Stomach (tissue), 19 donors: ENCODE measurements at places on chromosomes 16 and 17. TPM values are rescaled to one million over a fixed set of nuclear protein-coding genes. Genes with fewer than 3 reads are reported as not detected.

GRCh38 chr17:70717042-70717441, 547.7 kb downstream of the KCNJ2 start:
- no peak for DNase-seq

DNA sequence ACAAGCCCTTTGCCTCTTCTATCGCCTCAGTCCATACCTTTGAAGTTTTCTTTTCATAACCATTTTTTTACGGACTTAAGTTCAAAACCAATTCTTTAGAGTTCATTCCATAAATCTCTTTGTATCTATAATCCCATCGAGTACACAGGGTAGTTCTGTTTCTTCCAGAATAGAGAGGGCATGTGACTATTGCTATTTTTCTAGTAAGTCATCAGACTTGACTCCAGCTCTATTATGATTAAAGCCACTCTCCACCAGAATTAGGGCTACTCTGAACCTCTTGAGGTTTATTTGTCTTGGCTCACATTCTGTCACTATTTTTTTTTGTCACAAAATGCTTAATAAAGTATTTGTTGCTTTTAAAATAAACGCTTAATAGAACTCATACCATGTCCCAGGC, 191.9 kb upstream of the AXIN2 start:
- DNase-seq: no peak

- no peak for DNase-seq
Observed at GRCh38 chr16:64957246-64957645, 164.6 kb downstream of the CDH11 start.

DNA sequence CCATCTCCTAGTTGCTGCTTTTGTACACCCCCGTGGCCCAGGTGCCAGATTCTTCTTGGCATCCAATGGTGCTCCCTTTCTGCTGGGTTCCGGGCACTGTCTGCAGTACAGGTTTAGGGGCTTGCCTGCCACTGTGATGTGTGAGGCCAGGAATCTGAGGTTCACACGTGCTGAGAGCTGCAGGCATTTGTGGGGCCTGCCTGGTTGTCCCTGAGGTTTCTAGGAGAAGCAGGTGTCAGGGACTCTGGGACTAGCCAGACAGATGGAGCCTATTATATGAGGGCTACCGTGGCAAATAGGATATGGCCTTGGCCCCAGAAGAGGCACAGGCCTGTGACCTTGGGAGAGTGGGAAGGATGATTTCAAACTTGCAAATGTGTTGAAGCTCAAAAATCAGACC, 29.3 kb downstream of the NDEL1 start:
- DNase-seq: no peak

DNA sequence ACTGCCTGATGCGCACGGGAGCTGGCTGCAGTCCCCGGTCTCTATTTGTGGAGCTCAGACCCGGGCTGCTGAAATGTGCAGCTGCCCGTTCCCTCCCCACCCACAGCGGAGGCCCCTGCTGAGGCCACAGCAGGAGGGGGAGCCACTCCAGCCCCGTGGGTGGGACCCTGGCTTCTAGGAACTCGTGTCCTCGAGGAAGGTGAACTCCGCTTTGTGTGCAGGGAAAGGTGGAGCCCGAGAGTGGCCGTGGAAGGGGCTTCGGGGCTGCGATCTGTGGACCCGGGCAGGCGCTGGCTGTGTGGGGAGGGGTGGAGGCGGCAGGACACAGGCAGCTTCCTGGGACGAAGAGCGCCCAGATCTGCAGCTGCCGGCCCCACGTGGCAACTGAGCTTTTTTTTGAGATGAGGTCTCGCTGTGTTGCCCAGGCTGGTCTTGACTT, 2.9 kb downstream of the CCDC154 start:
- DNase-seq: no peak

GRCh38 chr17:11121341-11121985, 119.5 kb upstream of the SHISA6 start:
- DNase-seq: peak; percentile 45

- DNase-seq: no peak
Observed at GRCh38 chr16:17803625-17804410, 333.1 kb upstream of the XYLT1 start.

DNA sequence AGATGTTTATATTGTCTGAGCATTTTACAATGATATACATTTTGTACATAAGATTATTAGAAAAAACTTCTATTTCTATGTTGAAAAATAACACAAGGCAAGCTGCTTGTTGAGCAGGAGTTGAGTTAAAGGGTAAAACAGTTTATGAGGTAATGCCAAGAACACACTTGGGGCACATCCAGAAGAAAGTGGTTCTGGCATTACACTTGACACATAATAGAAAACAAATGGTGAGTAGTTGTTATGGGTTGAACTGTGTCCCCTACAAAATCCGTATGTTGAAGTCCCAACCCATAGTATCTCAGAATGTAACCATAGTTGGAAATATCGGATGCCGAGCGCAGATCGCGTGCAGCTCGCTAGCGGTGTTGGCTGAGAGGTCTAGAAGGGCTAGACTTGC, 354.3 kb upstream of the GOT2 start:
- DNase-seq: no peak

DNA sequence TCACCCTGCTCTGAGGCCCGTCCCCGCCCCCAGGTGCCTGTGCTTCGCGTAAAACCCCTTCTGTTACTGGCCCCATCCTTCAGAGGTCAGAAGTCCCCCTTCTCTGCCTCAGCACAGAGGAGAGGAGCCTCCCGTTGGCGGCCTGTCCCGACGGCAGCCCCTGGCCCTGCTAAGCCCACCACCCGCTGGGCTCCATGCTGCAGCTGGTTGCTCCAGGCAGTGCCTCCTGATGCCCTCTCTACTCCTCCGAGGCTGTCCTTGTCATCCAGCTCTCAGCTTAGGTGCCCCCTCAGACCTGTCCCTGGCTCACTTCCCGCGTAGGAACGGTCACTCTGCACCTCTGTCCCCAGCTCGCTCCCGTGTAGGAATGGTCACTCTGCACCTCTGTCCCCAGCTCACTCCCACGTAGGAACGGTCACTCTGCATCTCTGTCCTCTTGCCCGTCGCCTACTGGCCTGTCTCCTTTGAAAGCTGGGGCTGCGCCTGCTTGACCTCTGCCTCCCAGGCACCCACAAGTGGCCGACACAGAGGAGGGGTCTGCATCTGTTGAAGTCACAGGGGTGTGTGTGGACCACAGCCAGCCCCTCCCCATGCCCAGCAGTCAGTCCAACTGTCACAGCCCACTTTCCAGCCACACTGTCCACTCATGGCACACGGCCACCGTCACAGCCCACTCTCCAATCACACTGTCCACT, 31.7 kb upstream of the ZC3H18 start:
- no peak for DNase-seq

DNA sequence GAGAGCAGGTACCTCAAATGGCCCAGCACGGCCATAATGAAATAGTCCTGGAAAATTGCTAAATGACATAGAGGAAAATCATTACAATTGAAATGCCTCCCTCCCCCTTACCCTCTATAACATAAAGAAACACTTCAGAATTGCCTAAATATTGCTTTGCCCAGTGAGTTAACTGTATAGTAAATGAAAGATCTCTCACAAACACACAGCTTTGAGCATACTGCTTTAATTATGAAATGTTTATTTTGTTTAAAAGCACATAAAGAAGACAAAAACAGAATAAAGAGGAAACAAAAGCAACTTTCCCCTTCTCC, 9.3 kb upstream of the ADAMTS18 start:
- DNase-seq: no peak

DNA sequence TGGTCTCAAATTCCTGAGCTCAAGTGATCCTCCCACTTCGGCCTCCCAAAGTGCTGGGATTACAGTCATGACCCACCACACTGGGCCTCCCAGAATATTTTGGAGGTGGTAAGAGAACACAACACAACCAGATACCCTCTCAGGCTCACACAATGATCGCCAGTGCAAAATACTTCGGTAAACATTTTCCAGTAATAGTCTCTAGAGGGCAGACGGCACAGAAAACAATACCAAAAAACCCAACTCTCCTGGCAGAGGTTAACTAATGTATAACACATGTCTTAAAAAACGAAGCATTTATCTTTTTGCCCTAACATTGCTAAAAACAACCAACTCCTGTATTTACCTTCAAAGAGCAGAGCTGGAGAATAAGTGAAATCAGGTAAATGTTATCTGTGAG, 10.5 kb downstream of the NUFIP2 start:
- no peak for DNase-seq

GRCh38 chr16:78473031-78473699, 373.7 kb downstream of the WWOX start:
- no peak for DNase-seq

DNA sequence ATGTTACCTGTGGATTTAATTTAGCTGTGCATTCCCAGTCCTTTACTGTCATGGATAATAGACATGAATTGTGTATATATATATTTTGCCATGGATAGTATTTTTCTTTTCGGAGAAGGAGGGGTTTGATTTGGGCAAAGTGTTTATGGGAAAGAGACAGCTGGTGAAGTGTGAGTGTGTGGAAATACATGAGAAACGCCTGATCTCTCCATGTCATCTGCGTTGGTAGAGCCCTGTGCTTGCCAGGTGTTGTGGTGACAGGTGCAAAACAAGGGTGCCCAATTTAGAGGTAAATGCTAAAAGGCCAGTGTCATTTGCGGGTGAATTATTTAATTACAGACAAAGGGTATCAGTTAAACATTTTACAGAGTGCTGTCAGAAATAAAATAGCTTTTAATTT, 23.4 kb downstream of the NDEL1 start:
- DNase-seq: no peak

DNA sequence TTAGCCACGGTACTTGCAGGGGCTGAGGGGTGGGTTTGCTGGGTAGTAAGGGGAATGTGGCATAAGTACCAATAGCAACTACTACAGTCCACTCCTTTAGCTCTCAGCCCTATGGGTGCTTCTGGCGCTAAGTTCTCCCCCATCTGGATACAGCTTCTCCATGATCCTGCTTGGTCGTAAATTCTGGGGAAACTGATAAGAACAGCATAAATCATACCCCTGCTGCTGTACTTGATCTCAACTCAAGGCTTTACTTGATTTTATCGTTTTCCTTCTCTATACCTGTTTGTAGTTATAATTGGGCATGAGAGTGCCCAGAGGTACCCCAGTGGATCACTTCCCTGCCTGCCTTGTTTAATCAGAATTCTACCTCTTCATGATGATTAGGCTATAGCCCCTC, 331.4 kb downstream of the PMP22 start:
- DNase-seq: no peak

DNA sequence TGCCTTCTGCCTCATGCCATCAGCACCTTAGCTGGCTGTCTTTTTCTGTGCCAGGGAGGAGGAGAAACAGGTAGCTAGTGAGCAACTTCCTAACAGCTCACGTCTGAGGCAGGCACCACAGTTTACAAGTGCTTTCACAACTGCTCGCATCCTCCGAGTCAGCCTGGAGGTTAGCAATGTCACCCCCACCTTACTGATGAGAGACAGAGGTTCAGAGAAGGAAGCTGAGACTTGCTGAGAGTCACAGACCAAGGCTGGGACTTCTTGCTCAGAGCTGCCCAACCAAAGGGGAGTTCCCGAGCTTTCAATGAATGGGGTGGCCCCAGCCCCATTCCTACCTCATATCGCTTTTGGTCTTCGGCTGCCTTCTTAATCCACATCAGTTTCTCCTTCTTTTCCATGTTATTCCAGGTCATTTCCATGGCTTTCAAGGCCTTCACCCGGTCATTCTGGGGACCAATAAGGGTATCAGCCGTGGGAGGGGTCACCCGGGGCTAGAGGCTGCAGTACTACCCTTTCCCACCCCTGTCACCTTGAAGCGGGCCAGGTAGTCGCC, 9.6 kb downstream of the UBTF start:
- DNase-seq: no peak

- DNase-seq: no peak
Observed at GRCh38 chr17:67549820-67550219, 167.9 kb upstream of the NOL11 start.

- peak; percentile 2 for DNase-seq
Observed at GRCh38 chr17:55961386-55961785, 191.9 kb upstream of the ANKFN1 start.

Gene EVI2A
- not detected for total RNA-seq

Gene ADCY9
- total RNA-seq: 12.1 TPM

Gene FSCN2
- 2.8 TPM for total RNA-seq

Gene SULT1A4
- total RNA-seq: 7.5 TPM

Gene IRX3
- total RNA-seq: 13.5 TPM

Gene CCL11
- not detected for total RNA-seq

Gene PIK3R5
- total RNA-seq: 29.8 TPM

Gene TEX14
- not detected for total RNA-seq

Gene TPSB2
- 125 TPM for total RNA-seq

Gene IFT20
- total RNA-seq: 41.9 TPM

Gene RCVRN
- total RNA-seq: not detected

Gene PARN
- 75.3 TPM for total RNA-seq

Gene PLEKHM1
- total RNA-seq: 14.7 TPM

Gene ARHGAP44
- 239 TPM for total RNA-seq
